ENCODE measurements at places on chromosomes 12 and 14. TPM values are rescaled to one million over a fixed set of nuclear protein-coding genes. Genes with fewer than 3 reads are reported as not detected.

DNA sequence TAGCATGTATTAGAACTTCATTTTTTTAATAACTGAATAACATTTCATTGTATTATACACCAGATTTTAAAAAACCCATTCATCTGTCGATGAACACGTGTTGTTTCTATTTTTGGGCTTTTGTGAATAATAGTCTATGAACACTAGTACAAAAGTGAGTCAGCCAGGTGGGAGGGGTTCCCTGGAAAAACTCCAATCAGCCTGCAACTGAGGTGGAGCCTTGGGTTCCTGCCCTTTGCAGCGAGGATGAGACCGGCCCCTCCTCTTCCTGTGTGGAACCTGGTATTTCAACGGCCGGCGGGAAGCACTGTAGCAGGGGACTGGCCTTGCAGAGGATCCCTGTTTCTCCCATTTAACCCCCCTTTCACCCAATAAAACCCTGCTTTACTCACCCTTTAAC is 56.1 kb downstream of the LMNTD1 start:
- no peak for DNase-seq

- DNase-seq: no peak
Measured at GRCh38 chr12:27012239-27012981, 1.8 kb downstream of the TM7SF3 start.

- DNase-seq: no peak
Measured at GRCh38 chr14:93042968-93043940, 72.5 kb downstream of the ITPK1 start.

Gene ETV6
- total RNA-seq: 7.1 TPM

GRCh38 chr12:27505761-27506160 is 18.2 kb upstream of the PPFIBP1 start:
- no peak for DNase-seq

Gene IL23A
- total RNA-seq: not detected

- no peak for DNase-seq
Measured at GRCh38 chr14:21454843-21455544, 929 bp downstream of the CHD8 start.

DNA sequence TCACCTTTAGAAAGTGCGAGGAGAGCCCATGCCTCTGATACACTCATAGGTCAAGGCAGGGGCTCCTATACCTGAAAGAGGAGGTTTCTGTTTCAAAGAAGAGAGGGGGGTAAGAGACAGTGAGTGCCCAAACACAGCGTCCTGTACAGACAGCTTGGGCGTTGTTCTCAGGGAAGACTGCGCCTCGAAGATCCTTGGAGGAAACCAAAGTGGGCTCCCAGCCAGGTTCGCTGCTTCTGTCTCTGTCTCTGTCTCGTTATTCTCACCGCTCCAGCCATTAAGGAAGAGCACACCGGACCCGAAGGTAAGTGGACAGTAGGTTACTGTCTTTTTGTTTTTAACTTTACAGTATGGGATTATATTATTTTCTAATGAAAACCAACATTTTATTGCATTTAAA is 5.8 kb upstream of the IFI27 start:
- no peak for DNase-seq

- no peak for DNase-seq
Measured at GRCh38 chr12:106152334-106152733, 13.6 kb upstream of the NUAK1 start.

DNA sequence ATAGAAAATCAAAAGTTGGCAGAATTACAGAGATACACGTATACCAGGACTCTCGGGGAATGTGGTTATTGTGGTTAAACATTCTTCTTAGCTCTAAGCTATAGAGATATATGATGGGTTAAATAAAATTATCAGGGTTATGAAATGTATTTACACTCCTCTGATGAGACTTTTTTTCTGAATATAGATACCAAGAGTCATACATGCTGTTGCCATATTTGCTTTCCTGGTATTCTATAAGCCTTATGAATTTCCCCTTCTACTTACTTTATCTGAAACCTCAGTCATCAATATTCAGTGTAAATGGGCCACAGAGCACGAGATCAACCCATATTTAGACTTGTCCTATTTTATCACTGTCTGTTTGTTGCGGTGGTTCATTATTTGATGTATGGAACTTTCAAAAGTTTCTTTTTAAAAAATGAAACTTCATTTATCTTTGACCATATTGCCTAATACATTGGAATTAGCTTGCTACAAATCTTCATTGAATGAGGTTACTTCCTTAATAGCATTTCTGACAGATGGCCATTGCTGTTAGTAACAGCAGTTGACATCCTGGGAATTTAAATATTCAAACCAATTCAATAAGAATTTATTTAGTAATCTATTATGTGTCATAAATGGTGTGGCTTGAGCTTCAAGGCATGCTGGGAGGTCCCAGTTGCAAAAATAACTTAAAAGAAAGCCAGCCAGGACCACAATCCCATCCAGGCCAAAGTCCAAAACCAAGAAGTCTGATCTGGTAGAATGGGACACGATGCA is 393.5 kb downstream of the PCNX1 start:
- DNase-seq: no peak

GRCh38 chr12:93737457-93738198 is 60.5 kb downstream of the CRADD start:
- DNase-seq: no peak

- no peak for DNase-seq
Measured at GRCh38 chr12:67666605-67667004, 18.1 kb downstream of the DYRK2 start.

DNA sequence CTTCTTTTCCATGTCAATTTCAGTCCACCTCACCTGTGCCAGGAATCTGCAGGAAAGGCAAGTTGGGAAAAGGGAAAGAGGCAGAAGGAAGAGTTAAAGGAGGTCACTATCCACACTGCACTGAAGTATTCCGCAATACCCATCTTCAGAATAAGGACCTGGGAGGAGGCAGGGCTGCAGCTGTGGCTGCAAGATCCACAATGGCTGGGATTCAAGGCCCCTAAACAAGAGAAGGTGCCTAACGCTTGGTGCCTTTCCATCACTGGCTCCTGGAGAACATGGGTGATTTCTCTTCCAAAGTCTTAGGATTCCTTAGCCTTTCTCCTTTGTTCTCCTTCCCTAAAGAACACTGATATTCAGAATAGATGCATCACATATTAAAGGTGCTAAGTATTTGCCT is 204.0 kb downstream of the GRIN2B start:
- no peak for DNase-seq

Gene GON7
- 15.9 TPM for total RNA-seq

Gene CLEC9A
- not detected for total RNA-seq

- no peak for DNase-seq
Measured at GRCh38 chr12:13097491-13098011, 5.9 kb downstream of the GSG1 start.

DNA sequence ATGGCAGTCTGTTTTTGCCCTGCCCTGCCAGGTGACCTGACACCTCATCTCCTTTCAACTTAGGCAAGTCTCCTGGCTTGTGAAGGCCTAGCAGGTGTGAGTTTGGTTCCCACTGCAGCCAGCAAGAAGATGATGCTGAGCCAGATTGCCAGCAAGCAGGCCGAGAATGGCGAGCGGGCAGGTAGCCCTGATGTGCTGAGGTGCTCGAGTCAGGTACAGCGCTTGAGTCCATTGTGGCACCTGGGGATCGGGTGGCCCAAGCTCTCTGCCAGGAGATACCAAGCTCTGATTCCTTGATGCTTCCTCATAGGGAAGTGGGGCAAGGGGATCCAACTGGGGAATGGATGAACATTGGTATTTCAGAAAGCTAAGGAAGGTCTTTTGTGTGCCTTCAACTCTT is 4.1 kb upstream of the CSAD start:
- DNase-seq: no peak

DNA sequence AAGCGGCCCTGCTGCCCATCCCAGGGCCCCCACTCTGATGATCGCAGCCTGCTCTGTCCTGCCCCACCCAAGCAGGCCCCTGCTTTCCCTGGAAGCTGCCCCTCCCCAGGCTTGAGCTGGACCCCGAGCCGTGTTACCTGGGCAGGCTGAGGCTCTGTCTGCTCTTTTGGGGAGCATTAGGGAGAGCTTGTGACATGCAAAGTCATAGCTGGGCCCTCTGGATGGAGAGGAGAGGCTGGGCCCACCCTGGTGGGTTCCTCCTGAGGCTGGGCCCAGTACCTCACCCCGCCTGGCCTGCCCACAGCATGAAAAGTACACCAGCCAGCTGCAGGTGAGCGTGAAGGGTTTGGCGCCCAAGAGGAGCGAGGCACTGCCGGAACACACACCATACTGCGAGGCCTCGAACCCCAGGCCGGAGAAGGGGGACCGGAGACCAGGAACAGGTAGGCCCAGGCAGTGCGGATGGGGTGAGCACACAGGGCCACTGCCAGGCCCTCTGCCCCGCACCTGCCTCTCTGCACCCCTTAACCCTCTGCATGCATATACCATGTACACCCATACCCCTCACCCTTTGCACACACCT is 15.0 kb downstream of the CEP170B start:
- DNase-seq: no peak

GRCh38 chr12:54368025-54368708 is 3.9 kb upstream of the GPR84 start:
- no peak for DNase-seq

Gene EXOC5
- total RNA-seq: 43.5 TPM

GRCh38 chr14:74841230-74842207 is 34.4 kb downstream of the PROX2 start:
- no peak for DNase-seq

Data from tibial nerve (tissue), 4 donors.